ENCODE measurements at places on chromosomes 5 and 9. TPM values are rescaled to one million over a fixed set of nuclear protein-coding genes. Genes with fewer than 3 reads are reported as not detected.

The ATOSB gene
- 6.9 TPM for total RNA-seq

DNA sequence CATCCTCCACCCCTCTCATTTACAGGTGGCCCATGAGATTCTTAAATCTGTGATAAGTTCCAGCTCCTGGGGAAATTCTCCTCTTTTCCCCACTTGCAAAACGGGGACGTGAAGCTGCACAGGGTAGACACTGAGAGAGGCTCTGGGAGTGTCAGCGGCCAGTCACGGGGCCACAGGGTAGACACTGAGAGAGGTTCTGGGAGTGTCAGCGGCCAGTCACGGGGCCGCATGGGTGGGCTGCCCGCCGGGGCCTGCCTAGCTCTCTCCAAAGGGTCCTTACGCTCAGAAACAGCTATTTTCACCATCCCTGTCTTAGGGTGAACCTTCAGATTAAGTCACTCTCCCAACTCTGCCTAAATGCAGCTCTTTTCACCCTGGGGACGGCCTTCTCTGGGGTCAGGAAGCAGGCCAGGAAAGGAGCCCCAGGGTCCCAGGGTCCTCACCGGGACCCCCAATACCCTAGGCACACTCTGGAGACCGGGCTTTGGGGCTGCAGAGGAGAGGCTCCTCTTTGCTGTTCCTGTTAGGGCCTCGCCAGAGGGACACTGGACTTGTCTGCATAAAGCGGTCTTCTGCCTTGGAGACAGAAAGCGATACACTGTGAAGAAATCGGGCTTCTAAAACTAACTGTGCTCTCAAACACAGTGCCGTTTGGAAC lies 1.5 kb downstream of the FAM78A start:
- peak overlapping the region; percentile 49 for H3K4me3 ChIP-seq
- peak; percentile 61 for DNase-seq
- H3K27ac ChIP-seq: peak overlapping the region; percentile 64
- no peaks in the 10 kb centered on the region for H3K36me3 ChIP-seq
- no peaks in the 10 kb centered on the region for H3K27me3 ChIP-seq

GRCh38 chr5:158020555-158021418 lies 161.8 kb upstream of the CLINT1 start:
- H3K27ac ChIP-seq: no peak overlapping the region
- no peak for DNase-seq
- H3K36me3 ChIP-seq: no peaks in the 10 kb centered on the region
- no peak overlapping the region for H3K4me3 ChIP-seq
- H3K27me3 ChIP-seq: no peaks in the 10 kb centered on the region

GRCh38 chr9:73148447-73148937 lies 3.2 kb upstream of the ANXA1 start:
- no peaks in the 10 kb centered on the region for H3K27me3 ChIP-seq
- no peak overlapping the region for H3K27ac ChIP-seq
- H3K4me3 ChIP-seq: no peak overlapping the region
- H3K36me3 ChIP-seq: no peaks in the 10 kb centered on the region
- no peak for DNase-seq

GRCh38 chr5:57779383-57780223 lies 297.0 kb upstream of the ACTBL2 start:
- DNase-seq: no peak
- no peak overlapping the region for H3K4me3 ChIP-seq
- H3K36me3 ChIP-seq: no peaks in the 10 kb centered on the region
- no peaks in the 10 kb centered on the region for H3K27me3 ChIP-seq

The C9orf152 gene
- not detected for total RNA-seq

The GABRP gene
- total RNA-seq: not detected

- no peak for DNase-seq
- H3K4me1 ChIP-seq: peaks cover 18% of the 10 kb centered on the region
- no peak overlapping the region for H3K27ac ChIP-seq
- H3K27me3 ChIP-seq: no peaks in the 10 kb centered on the region
- H3K4me3 ChIP-seq: no peak overlapping the region
Observed at GRCh38 chr9:34227445-34227844, 48.6 kb downstream of the UBAP1 start.

The TMEM232 gene
- 1.4 TPM for total RNA-seq

DNA sequence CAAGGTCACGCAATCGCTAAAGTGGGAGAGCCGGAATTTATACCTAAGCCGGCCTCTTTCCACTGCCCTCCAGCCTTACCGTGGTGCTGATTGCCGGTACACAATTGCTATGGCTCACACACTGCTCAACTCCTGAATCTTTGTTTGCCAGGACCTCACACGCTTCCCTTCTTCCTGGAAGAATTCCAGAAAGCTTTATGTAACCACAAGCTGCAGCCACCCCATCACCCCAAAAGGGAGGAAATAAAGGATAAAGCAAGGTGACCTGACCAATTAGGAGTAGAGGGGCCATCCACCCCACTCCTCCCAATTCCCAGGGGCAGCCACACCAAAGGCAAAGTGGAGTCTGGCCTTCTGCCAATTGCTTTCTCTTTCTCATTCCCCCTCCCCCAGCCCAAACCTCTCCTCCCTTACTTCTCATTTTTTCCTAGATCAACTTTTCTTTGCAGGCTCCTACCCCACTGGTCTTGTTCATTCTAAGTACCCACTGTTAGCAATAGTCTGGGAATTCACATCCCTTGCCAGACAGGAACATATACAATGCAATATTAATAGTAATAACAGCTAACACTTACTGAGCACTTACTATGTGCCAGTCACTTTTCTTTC lies 18.0 kb upstream of the CDC23 start:
- no peaks in the 10 kb centered on the region for H3K4me1 ChIP-seq
- H3K4me3 ChIP-seq: no peak overlapping the region

The IL5 gene
- total RNA-seq: not detected

- H3K4me1 ChIP-seq: no peaks in the 10 kb centered on the region
- H3K27ac ChIP-seq: no peak overlapping the region
- H3K27me3 ChIP-seq: no peaks in the 10 kb centered on the region
Observed at GRCh38 chr5:86760661-86761060, 142.9 kb downstream of the COX7C start.

- H3K4me1 ChIP-seq: no peaks in the 10 kb centered on the region
- no peaks in the 10 kb centered on the region for H3K27me3 ChIP-seq
- H3K27ac ChIP-seq: no peak overlapping the region
- no peak overlapping the region for H3K4me3 ChIP-seq
Observed at GRCh38 chr5:95076395-95077185, 208.3 kb downstream of the MCTP1 start.

The NCS1 gene
- 0.84 TPM for total RNA-seq

- H3K27me3 ChIP-seq: no peaks in the 10 kb centered on the region
- no peak overlapping the region for H3K4me3 ChIP-seq
- no peak for DNase-seq
- H3K4me1 ChIP-seq: no peaks in the 10 kb centered on the region
- H3K27ac ChIP-seq: no peak overlapping the region
- no peaks in the 10 kb centered on the region for H3K36me3 ChIP-seq
Observed at GRCh38 chr5:78912085-78912771, 72.9 kb downstream of the ARSB start.

- H3K27ac ChIP-seq: no peak overlapping the region
- no peaks in the 10 kb centered on the region for H3K27me3 ChIP-seq
- no peak for DNase-seq
- H3K4me1 ChIP-seq: no peaks in the 10 kb centered on the region
- H3K36me3 ChIP-seq: no peaks in the 10 kb centered on the region
Observed at GRCh38 chr5:137487600-137487999, 11.5 kb downstream of the SPOCK1 start.

- H3K4me1 ChIP-seq: peaks cover 10% of the 10 kb centered on the region
- H3K27me3 ChIP-seq: no peaks in the 10 kb centered on the region
- no peak overlapping the region for H3K4me3 ChIP-seq
- DNase-seq: no peak
- peak overlapping the region; percentile 54 for H3K27ac ChIP-seq
Observed at GRCh38 chr5:124655251-124655917, 91.1 kb downstream of the ZNF608 start.

The BRINP1 gene
- 0.33 TPM for total RNA-seq

DNA sequence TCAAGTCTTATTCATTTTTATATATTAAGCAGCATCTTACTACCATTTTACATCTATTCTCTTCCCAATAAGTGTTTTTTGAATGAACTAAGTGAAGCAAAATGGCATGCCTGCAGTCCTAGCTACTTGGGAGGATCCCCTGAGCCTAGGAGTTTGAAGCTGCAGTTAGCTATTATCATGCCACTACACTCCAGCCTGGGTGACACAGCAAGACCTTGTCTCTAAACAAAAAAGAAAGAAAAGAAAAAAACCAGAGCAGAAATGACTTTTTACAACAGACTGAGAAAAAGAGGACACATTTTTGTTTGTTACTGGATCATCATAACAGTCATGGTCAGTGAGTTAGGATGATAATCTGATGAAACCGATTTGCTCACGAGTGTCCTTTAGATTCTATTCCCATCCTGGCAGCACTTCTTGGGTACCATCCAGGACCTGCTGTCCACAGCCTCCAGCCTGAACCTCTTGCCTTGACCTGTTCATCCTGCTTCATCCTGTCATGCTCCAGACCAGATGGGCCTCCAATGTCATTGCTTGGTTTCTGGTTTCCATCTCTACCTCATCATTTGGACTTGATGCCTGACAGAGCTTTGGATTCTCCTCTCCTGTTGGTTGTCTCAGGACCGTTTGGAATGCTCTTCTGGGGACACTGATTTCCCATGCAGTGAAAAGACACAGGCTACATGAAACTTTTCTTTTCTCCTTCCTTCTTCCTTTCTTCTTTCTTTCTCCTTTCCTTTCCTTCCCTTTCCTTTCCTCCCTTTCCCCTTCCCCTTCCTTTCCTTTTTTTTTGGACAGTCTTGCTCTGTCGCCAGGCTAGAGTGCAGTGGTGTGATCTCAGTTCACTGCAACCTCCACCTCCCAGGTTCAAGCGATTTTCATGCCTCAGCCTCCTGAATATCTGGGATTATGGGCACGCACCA lies 50.1 kb upstream of the GLRX start:
- DNase-seq: no peak
- no peaks in the 10 kb centered on the region for H3K36me3 ChIP-seq
- no peaks in the 10 kb centered on the region for H3K27me3 ChIP-seq
- no peak overlapping the region for H3K4me3 ChIP-seq
- H3K27ac ChIP-seq: peak overlapping the region; percentile 77

The PRR16 gene
- 0.14 TPM for total RNA-seq

The LRRC19 gene
- total RNA-seq: 2.0 TPM

- H3K4me1 ChIP-seq: peaks cover 17% of the 10 kb centered on the region
- H3K36me3 ChIP-seq: no peaks in the 10 kb centered on the region
- no peak overlapping the region for H3K27ac ChIP-seq
- no peak overlapping the region for H3K4me3 ChIP-seq
Observed at GRCh38 chr5:143386725-143387124, 16.8 kb downstream of the NR3C1 start.

DNA sequence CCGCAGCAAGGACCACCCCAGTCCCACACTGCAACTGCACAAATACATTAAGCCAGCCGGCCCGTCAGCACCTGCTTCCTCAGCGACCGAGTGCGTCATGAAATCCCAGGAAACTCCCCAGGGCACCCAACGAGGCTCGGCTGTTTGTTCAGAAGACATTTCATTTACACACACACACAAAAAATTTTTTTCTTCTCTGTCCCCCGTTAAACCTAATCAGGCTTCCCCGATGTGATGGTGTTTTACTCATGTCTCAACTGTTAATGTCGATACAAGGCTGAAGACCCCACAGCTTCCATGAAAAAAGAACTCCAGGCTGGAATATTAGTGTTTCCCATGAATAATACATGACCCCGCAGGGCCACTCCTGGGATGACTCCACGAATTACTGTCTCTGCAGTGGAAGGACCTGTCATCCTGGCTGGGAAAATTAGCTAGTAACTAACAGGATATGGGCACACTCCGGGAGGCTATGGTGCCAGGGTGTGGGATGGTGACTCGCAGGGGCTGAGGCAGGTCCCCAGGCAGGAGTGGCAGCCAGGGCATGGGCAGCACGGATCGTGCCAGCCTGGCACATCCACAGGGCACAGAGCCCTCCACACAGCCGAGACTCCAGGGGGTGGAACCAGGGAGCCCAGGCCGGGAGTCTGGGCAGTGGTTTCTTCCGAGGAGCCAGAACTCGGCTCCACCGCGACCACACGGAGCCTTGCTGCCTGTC lies 102.4 kb downstream of the VAV2 start:
- H3K27me3 ChIP-seq: no peaks in the 10 kb centered on the region
- no peak for DNase-seq
- H3K4me1 ChIP-seq: peaks cover 86% of the 10 kb centered on the region
- no peaks in the 10 kb centered on the region for H3K36me3 ChIP-seq
- peak overlapping the region; percentile 99 for H3K27ac ChIP-seq

DNA sequence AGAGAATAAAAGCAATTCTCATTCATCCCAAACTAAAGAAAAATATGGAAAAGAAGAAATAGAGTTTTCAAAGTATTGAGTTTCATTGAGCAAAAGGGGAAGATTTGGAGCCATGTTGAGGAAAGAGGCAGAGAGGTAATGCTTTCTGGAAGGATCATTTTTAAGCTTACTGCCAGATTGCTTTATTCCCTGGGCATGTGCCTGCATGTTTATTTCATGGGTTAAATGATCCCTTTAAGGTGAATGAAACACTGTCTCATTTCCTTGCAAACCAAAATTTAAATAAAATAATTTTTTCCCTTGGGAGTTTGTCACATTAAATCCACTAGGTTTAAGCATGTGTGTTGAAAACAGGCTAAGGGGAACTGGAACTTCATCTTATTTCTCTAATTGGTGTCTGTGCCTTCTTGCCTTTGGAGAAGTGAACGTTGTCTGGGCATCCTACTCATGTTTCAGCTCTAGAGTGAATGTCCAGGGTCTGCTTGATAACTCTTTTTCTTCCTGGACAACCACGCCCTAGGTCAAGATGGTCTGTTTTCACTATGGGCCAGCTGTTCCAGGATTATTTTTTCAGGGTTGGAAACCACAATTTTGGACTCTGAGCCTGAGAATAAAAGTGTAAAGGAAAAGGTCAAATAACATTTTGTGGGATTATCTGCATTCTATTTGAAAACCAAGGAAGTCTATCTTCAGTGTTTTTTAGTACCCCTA lies 114.1 kb upstream of the ELL2 start:
- no peak overlapping the region for H3K27ac ChIP-seq
- no peaks in the 10 kb centered on the region for H3K4me1 ChIP-seq
- no peak overlapping the region for H3K4me3 ChIP-seq
- no peaks in the 10 kb centered on the region for H3K27me3 ChIP-seq
- no peaks in the 10 kb centered on the region for H3K36me3 ChIP-seq

GRCh38 chr5:93154535-93154934 lies 426.5 kb downstream of the NR2F1-AS1 start:
- H3K27ac ChIP-seq: no peak overlapping the region
- H3K27me3 ChIP-seq: no peaks in the 10 kb centered on the region
- no peak overlapping the region for H3K4me3 ChIP-seq

The PROB1 gene
- 0.28 TPM for total RNA-seq

DNA sequence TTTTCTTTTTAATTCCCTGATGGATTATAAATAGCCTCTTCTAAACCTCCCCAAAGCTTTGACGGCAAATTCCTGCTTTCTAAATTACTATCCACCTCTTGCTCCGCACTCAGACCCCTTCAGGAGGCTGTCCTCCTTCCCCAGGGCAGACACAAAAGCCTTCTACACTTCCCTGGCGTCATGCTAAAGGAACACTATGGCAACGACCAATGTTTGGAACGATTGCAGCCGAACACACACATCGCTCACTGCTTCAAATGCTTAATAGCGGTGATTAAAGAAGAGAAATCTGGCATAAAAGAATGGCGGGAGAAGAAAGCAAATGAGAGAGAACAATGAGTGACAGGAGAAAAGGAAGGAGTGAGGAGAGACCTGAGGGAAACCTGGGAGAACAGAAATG lies 297.3 kb downstream of the MLLT3 start:
- H3K4me3 ChIP-seq: no peak overlapping the region
- no peak for DNase-seq
- no peaks in the 10 kb centered on the region for H3K36me3 ChIP-seq
- H3K4me1 ChIP-seq: no peaks in the 10 kb centered on the region
- H3K27me3 ChIP-seq: peaks cover 4% of the 10 kb centered on the region

The PCDHAC1 gene
- total RNA-seq: under 0.01 TPM

Data from liver (tissue), 10 donors.